Activated naive CD4-positive, alpha-beta T cell (primary cell): ENCODE measurements at places on chromosomes 2 and 18.

DNA sequence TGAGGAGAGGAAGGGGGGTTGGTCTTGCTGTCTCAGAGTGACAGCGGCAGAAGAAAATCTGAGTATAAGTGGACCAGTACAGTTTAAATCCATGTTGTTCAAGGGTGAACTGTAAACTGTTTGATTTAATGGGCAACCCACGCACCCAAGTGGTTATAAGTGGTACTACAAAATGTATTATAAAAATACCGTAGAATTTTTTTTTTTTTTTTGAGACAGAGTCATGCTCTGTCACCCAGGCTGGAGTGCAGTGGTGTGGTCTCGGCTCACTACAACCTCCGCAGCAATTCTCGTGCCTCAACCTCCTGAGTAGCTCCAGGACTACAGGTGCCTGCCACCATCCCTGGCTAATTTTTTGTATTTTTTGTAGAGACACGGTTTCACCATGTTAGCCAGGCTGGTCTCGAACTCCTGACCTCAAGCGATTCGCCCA lies 2.1 kb upstream of the CHCHD5 start:
- DNase-seq: no peak

DNA sequence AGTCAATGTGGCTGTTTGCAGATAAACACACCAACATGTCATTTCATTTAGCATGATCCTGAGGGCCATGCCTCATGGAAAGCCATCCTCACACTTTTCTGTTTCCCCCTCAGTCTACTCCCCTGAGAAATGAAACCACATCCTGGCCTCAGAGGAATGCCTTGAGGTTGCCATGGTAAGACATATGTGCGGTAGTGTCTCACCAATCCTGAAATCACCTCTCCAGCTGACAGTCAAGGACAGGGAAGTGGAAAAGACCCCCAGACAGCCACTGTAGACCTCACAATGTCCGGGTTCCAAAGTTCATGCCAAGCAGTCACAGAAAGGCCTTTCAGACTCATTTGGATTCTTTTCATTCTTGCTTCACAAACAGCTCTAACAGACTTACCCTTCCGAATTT lies 175.2 kb upstream of the PKDCC start:
- DNase-seq: no peak

DNA sequence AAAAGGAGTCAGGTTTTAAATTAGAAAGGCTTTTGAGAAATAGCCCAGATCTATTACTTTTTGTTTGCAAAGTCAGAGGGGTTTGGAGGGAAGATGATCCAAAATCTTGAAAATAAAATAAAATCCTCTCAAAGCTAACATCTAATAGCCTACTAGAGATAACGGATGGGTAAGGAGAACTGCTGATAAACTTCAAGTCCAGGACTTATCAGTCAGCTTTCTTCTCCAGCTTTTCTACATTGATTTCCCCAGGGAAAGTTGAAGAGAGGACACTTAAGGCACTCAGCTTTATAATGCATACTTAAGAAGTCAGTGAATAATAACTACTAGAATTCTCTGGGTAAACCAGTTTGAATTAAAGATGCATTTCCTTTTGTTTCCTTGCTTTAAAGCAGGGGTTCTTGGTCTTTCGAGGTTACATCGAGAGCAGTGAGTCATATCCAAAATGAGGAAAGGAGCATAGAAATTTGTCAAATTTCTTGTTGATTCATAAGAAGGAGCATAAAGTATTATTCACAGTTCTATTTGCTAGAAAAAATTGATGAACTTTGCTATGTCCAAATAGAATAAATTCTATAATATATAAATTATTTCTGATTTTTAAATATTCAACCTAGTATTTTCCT lies 43.2 kb upstream of the ITPRID2 start:
- DNase-seq: no peak

GRCh38 chr2:65465124-65465523 lies 32.7 kb upstream of the SPRED2 start:
- no peak for DNase-seq

GRCh38 chr2:60046529-60046928 lies 506.9 kb downstream of the BCL11A start:
- no peak for DNase-seq

GRCh38 chr18:62262061-62262460 lies 63.0 kb upstream of the TNFRSF11A start:
- DNase-seq: no peak

- DNase-seq: no peak
Observed at GRCh38 chr2:7844414-7844965, 837.4 kb upstream of the ID2 start.

- DNase-seq: no peak
Observed at GRCh38 chr2:181140414-181140813, 160.0 kb downstream of the UBE2E3 start.

DNA sequence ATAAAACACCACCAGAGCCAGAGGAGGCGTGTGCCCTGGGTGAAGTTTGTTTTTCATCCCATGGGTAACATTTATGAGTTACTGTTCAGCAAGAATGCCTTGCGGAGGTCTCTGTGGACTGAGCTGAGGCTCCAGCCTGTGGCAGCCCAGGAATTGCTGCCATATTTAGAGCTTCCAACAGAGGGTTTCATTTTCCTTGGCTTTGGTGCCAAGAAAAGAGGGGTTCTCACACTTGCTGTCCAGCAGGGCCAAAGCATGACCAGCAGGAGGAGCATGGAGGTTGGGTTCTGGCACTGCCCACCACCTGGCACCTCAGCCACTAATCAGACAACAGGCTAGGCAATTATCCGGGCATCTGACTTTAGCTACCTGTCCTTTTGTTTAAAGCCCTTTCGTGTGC lies 36.7 kb downstream of the EPAS1 start:
- DNase-seq: no peak

DNA sequence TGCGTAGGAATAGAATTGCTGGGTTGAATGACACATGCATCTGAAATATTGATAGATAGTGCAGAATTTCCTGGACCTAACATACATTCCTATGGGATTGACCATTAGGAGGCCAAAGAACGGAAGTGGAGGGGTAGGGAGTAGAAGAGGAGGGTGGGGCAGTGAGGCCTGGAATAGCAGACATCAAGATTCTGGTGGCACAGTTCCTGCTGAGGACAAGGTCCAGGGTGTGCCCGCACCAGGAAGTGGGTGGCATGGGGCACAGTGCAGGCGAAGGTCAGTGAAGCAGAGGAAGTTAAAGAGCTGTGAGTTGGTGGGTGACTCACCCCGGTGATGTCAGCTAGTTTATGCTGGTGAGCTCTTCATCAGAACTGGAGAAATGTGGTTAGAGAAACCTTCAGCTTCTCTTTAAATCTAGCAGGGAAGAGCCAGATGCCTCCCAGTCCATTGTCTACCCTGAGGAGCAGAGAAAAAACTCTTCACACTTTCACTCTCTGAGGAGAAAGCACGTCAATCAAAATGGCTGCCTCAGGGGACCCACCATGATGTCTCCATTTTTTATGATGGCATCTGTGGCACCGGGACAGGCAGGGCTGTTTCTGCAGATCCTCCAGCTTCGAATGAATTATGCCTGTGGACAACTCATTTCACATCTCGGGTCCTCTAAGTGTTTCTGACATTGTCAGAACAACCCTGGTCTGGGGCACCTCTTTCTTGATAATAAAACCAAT lies 55.9 kb upstream of the CTLA4 start:
- DNase-seq: no peak

DNA sequence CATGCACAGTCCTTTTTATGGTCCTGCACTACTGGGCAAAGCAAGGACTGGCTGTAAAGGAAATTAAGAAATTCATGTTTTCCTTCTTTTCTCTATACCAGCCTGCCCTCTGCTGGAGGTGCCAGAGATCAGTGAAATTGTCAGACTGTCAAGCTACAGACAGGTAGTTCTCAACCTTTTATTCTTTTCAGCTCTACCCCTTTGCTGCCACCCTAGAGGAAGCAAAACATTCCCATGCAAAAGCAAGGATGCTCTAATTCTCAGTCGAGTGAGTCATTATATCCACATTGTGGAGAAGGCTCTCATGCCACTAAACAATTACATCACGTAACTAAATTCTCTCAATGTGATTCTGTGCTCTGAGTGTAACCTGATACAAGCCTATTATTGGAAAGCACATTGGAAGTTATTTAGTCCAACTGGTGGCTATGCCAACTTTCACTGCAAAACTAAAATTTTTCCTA lies 25.0 kb upstream of the RAPGEF4 start:
- no peak for DNase-seq

DNA sequence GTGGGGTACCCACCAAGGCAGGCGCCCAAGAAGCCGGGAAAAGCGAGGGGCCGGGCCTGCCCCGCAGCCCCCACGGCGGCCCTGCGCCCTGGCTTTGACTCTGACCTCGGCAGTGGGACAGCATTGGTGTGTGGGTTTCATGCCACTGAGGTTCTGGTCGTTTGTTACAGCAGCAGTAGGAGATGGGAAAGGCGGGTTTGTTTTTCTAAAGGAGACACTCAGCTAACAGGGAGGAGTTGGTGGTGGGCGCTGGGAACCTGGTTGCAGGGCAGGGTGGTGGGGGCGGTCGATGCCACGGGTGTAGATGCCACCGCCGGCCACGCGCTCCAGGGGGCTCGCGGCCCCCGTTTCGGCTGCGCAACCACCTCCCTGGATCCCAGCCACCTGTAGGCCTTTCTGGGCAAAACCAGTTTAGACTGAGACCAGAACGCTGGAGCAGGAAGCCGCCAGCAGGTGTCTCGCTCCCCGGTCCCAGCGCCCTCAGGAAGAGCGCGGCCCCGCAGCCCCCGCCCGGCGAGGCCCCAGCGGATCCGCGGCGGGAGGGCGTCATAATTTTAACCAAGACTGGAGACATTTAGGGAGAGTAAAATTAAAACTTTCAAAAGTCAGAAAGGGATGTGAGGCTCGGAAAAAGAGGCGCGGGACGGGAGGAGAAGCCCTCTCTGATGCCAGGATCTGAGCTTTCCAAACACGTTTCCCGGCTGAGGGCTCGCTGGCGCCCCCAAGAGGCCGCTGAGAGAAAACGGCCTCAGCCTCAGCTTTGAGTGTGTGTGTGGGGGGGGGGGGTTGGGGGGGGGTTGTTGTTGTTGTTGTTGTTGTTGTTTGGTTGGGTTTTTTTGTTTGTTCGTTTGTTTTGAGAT lies 17.4 kb downstream of the CIDEA start:
- DNase-seq: peak; percentile 12

DNA sequence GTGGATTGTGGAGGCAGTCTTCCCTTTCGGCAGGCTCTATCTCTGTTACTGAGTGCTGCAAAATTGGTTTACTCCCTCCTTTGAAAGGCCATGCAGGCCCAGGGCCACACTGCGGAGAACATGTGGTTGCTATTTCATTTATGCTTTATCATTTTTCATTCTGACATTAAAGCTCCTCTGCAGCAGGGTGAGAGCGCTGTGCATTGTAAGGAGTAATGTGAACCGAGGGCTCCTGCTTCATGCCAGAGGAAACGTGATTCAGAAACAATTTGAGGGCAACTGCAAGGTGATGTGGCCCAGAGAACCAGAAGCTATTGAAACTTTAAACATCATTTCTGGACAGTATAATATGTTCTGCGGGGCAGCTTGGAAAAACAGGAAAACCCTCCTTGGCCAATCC lies 341.6 kb upstream of the NT5C1B start:
- DNase-seq: no peak

DNA sequence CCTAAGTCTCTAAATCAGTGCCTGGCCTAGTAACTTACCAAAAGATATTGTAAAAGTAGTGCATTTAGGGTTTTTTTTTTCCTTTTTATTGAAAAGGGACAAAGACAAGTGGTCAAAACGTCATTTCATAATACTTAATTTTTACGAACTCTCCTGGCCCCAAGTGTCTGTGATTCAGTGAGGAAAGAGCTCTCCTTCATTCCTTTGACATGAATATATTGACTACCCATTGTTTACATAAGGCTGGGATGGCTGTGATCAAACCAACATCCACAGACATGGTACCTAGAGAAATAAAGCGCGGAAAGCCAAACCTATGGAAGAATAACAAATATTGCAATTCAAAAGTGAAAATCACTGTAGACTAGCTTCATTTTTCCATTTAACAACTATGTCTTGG lies 198.4 kb downstream of the BABAM2 start:
- DNase-seq: no peak

- peak; percentile 2 for DNase-seq
Observed at GRCh38 chr2:200905618-200906296, 16.6 kb downstream of the NIF3L1 start.

DNA sequence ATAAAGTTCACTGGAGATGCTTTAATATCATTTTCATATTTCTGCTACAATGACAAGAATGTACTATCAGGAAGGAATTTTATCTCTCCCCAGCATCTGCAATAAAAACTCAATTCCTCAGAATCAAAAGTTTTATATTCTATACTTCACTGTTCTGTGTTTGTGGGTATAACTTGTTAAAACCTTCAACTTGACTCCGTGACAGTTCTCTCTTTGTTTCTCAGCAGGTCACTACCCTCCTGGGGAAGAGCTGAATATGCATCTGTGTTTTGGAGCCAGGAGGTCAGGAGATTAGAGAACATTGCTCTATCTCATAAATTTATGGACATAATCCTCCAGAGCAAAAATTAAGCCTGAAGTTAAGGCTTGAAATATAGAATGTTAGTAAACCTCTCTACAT lies 411.4 kb downstream of the TRIB2 start:
- DNase-seq: no peak

DNA sequence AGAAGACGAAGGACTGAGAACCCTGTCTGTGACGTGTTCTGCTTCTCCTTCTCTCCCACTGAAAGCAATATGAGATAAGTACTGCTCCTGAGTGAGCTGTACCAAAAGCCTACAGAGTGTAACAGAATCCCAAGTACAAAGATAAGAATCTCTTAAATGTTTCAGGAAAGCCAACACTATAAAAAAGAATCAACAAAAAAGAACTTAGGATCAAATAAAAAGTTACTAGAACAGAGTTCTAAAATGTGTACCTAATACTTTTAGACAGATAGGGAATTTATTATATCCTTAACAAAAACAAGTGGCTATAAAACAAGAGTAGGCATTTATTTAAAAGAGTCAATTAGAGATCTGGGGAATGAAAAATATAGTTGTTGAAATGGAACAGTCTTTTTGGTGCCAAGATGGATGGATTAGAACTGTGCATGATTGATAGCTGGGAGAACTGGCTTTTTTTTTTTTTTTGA lies 49.0 kb downstream of the NCOA1 start:
- DNase-seq: no peak

GRCh38 chr2:175552902-175553301 lies 371.4 kb upstream of the ATP5MC3 start:
- DNase-seq: no peak

DNA sequence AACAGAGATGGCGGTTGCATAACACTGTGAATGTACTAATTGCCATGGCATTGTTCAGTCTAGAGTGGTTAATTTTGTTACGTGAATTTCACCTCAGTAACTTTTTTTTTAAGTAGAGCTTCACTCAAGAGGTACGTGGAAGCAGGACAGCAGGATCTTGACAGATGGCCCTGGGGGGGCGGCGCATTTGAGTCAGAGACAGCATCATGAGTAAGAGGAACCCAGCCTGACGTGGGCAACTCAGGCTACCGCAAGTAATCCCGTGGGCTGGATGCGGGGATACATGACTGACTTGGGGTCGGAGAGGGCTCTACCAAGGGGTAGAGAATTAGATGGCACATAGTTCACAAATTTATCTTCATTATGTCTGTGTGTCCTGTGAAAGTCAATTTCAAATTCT lies 38.1 kb upstream of the DAPL1 start:
- DNase-seq: no peak
